ENCODE measurements at places on chromosomes 6 and 20.

DNA sequence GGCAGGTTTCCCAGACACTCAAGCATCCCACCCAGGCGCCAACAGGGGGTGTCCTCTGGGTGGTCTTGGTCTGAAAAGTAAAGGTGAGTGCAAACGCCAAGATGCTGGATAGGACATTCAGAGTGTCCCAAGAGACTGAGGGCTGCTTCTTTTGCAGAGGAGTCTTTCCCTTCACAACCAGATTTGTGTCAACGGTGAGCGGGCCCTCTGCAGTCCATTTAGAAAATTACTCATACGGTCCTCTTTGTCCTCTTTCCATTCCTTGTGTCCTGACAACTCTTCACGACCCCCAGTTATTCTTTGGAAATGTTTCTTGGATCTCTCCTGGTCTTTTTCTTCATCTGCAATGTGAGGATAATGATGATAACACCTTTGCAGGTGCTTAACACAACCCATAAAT lies 257.8 kb downstream of the CDC5L start:
- DNase-seq: no peak

GRCh38 chr6:113290684-113291083 lies 566.5 kb upstream of the MARCKS start:
- DNase-seq: no peak

DNA sequence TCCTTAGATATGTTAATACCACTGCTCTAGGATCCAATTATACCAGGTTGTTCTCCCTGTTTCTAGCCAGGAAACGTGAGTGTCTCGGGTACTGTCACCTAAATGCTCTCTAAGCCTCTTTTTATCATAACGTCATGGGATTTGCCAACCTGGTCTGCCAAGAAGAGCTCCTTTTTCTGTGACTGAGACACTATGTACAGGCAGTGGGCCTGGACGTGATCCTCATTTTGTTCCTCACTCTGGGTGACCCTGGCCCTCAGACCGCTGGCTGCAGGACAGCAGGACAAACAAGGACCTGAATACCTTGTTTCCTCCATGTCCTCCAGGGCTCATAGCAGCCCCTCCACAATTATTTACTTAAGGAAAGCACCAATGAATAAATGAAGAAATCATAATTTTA lies 69.1 kb downstream of the CD164 start:
- DNase-seq: no peak

DNA sequence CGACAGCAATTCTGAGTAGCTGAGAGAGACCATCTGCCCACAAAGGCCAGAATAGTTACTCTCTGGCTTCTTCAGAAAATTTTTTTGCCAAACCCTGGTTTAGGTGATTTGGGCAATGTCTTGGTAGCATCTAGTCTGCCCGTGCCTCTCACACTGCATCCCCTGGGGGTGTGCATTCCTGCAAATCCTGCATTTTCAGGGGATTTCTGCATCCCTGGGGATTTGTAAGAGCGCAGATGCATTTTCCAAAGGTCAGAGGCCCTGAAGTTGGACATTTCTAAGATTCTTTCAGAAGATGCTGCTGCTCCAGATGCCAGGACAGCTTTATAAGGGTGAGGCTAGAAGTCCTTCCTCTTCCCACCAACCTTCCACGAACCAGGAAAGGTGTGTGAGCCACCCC lies 4.0 kb downstream of the CST9 start:
- DNase-seq: no peak

- DNase-seq: no peak
Measured at GRCh38 chr20:36183155-36183944, 28.8 kb downstream of the EPB41L1 start.

GRCh38 chr6:14584450-14584849 lies 466.9 kb downstream of the CD83 start:
- DNase-seq: no peak
